ENCODE measurements at places on chromosomes 3 and 15. TPM values are rescaled to one million over a fixed set of nuclear protein-coding genes. Genes with fewer than 3 reads are reported as not detected.

Gene HEG1
- 4.8 TPM for polyA plus RNA-seq

Gene TUSC7
- not detected for polyA plus RNA-seq

Gene PLAAT1
- 0.19 TPM for polyA plus RNA-seq

Gene GPR149
- not detected for polyA plus RNA-seq

Gene ZNF620
- polyA plus RNA-seq, result 1.0 TPM

Gene ATP6V1A
- 15.2 TPM for polyA plus RNA-seq

Gene CCDC80
- 2.1 TPM for polyA plus RNA-seq

Gene GREM1
- 0.54 TPM for polyA plus RNA-seq

Gene GHRL
- polyA plus RNA-seq, result 0.38 TPM

Gene MTHFS
- 338 TPM for polyA plus RNA-seq

Gene CHRM5
- polyA plus RNA-seq, result not detected

Gene SLC51A
- polyA plus RNA-seq, result 41.3 TPM

Gene ROBO2
- polyA plus RNA-seq, result 0.22 TPM

Gene LMAN1L
- not detected for polyA plus RNA-seq

Data from liver (tissue), 10 donors.